ENCODE measurements at places on chromosomes 1 and 21.

DNA sequence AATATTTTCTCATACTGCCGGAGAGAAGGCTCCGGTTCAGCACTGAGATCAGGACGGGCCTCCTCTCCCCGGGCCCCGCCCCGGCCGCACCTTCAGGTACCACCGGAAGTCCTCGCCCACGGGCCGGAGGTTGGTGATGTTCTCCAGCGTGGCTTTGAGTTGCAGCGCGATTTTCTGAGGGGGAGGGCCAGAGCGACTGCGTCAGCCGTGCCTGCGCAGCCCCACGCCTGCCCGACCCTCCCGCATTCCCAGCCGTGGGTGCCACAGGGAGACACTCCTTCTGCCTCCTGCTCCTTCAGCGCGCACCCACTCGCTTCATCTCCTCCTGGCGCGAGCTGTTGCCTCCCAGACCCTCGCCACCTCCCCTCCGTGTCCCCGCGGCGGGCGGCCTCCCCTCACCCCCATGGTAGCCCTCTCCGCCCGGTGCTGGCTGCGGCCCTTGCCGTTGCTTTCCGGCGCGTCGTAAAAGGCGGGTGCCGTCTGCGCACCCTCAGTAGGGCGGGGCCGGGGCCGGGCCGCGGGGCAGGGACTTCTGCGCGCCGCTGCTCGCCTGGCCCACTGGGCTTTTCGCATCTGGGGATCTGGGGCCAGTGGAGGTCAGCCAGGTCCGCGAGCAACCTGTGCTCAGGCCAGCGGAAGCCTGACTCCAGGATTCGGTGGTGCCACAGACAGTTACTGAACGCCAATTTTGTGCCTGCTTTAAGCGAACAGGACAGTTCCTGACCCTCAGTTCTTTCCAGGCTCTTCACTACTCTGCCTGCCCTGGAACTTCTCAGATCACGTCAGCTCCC, at the start of gene CZIB:
Gene CZIB, minus strand, starts transcription at position 464 of the 791 bp plus-strand sequence. Its CDS starts 59 bp downstream, at position 405.
- DNase-seq = peak; percentile 89

GRCh38 chr1:11991969-11992676, 11.9 kb downstream of the MFN2 start:
- DNase-seq = no peak

- DNase-seq = no peak
Measured at GRCh38 chr1:95622609-95623008, 388.6 kb downstream of the RWDD3 start.

GRCh38 chr21:33611006-33611744, 22.7 kb upstream of the DONSON start:
- no peak for DNase-seq

DNA sequence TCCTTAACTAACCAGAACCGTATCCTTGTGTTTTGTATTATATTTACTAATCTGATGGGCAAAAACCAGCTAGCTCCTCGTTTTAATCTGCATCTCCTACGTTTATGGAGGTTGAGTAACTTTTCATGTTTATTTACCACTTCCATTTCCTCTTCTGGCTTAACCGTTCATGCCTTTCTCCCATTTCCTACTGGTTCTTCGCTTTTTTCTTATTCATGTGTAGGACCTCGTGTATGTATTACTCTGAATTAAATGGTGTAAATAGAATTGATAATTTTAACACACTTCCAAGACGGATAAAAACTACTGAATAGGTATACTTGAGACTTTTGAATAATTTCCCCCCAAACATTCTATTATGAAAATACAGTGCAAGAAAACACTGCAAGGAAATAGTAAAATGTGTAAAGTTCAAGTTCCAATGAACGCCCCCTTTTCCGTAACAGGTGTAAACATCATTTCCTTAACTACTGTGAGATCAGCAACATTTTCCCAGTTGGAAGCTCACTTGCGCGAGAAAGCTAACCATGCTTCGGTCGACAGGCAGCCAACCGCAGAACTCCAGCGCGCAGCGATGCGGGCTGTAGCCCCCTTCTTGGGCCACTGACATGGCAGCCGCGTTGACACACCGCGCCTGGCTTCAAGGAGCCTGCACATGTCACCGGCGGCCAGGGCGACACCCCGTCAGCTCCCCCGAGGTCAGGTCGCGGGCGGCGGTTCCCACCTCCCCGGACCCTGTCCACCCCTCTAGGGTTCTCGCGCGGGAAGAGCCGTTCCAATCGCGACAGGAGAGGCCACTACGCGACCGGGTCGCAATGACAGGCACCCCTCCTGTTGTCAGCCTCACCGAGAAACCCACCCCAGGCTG, 816 bp downstream of the EDEM3 start:
- peak; percentile 14 for DNase-seq

DNA sequence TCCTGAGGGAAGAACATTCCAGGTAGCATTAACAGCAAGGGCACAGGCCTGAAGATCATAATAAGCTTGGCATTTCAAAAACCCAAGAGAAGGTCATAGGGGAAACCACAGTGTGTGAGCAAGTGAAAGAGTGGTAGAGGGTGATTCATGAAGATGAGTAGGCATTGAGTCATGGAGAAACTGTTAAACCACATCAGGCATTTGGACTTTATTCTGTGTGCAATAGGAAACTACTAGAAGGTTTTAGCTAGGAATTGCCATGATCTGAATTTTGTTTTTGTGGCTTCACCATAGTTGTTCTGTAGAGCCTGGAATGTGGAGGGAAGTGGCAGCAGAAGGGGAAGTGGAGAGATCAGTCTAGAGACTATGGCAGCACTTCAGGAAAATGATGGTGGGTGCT, 359.0 kb upstream of the PTBP2 start:
- DNase-seq = no peak

DNA sequence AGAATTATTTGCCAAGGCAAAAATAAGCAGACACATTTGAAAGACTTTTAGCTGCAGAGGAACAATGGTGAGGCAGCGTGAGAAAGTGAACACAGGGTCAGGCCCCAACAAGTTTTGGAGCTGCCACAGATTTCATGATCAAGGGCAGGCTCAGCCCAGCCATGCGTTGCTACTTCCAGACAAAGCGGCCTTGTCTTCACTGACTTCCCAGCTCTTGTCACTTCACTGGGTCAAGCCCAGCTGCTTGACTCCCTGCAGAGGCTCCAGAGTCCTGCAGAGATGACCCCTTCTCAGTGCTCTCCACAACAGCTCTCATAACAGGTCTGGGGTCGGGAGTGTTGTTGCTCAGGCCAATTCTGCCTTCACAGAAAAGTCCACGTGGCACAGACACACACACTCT, 35.8 kb downstream of the HHAT start:
- no peak for DNase-seq

- no peak for DNase-seq
Measured at GRCh38 chr1:43446881-43447835, 6.6 kb downstream of the HYI start.

DNA sequence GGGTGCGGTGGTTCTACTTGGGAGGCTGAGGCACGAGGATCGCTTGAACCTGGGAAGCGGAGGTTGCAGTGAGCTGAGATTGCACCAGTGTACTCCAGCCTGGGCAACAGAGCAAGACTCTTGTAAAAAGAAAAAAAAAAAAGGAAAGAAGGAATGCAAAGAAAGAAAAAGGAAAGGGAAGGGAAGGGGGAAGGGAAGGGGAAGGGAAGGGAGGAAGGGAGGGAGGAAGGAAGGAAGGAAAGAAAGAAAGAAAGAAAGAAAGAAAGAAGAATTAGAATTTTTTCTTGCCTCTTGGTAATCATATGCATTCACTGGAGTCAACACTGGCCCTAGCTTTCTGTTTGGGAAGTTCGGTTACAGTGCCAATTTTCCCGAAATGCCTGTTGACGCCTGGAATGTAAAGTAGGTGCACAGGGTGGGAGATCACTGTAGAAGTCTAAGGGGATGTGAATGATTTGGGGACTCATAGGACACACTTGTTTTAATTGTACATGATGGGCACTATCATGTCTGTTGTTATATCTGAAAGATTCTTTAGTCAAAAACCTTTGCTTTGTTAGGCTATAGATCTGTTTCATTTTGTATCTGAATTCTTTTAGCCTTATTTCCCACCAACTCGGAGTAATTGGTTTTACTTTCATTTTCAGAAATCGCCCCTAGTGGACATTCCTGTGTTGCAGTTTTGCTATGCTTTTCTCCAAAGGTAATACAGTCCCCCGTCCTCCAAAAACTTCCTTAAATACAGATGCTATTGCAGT, 59.8 kb upstream of the MORC3 start:
- DNase-seq = no peak
